Stimulated activated CD8-positive, alpha-beta memory T cell treated with anti-CD3 and anti-CD28 coated beads, Interleukin-7, amount 100 ng/mL, for 48 hours (primary cell): ENCODE measurements at places on chromosomes 5 and 9.

GRCh38 chr9:136230365-136230764, 15.2 kb downstream of the QSOX2 start:
- no peak for DNase-seq

DNA sequence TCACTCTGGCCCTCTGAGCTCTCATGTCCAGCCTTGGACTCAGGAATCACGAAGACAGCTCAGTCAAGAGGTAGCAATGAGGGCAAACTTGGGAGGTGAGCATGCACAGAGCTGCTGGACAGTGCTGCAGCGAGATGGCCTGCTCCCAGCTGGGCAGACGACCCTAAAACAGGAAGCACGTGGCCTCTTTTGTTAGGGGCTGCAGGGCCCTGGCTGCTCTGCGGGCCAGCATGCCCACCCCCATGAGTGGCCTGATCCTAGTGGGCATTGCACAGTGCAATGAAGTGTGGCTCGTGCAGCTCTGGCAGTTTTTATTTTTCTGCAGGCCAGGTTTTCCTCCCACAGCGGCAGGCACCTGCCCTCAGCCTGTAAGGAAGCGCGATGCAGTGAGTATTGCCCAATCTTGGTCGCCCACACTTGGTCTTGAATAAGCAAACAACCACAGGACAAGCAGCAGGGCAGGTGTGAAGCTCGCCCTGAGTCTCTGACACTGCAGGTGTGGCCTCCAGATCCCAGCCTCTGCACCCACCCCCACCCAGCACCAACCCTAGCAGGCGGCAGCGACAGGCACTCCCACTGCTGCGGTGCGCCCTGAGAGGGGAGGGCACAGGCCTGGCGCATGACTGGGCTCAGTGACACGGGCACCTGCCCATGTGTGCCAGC, 60.8 kb downstream of the SEMA4D start:
- DNase-seq: no peak

DNA sequence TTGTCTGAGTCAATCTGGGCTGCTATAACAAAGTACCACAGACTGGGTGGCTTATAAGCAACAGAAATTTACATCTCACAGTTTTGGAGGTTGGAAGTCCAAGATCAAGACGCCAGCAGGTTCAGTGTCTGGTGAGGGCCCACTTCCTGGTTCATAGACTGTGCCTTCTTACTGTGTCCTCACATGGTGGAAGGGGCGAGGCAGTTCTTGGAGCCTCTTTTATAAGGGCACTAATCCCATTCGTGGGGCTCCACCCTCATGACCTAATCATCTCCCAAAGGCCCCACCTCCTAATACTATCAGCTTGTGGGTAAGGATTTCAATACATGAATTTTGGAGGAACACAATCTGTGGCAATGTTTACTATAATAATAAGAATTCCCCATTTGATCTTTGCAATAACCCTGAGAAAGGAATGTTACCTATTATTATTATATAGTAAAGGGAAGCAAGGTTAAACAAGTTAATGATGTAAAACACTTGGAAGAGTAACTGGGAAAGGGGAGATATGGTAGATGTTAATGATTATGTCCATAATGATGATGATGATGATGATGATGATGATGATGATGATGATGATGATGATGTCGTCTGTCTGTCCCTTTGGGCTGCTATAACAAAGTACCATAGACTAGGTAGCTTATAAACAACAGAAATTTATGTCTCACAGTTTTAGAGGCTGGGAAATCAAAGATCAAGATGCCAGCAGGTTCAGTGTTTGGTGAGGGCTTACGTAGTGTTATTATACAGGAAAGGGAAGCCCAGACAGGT, 40.8 kb downstream of the WHRN start:
- no peak for DNase-seq

DNA sequence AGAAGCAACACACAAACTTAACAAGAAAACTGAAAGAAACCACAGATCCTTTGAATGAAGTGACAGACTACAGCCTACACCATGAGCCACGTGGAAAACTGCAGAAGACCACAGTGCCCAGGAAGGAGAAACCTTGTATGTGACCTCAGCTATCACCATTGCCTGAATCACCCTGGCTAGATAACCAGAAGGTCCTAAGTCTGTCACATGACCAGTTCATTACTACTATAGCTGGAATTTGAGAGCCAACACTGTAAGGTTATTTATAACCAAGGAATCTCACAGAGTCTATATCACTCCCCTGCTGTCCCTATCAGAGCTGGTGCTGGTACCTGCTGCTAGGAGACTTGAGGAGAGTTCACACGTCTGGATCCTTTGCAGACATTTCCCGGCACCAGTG, 90.3 kb upstream of the FBXL17 start:
- no peak for DNase-seq

- DNase-seq: no peak
These were observed 294.9 kb downstream of the TAF11L14 start for GRCh38 chr5:17929171-17929570.

DNA sequence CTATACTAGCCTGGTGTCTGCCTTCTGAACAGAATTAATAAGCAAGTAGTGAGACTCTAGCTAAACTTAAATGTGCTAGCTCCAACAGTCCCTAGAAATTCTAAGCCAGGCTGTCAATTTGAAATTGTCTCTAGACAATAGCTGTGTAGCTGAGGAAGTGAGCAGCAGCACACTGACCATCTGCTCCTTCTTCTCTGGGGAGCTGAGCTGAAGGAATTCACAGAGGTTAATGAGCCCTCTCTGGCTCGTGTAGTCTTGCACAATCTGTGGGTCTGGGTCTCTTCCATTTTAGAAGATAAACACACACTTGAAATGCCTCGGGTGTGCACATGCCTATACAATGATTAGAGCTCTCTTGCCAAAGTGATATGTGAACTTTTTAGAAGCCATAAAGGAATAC, 63.5 kb upstream of the BARX1 start:
- no peak for DNase-seq

GRCh38 chr5:171989946-171990712, 16.3 kb downstream of the FBXW11 start:
- DNase-seq: no peak

DNA sequence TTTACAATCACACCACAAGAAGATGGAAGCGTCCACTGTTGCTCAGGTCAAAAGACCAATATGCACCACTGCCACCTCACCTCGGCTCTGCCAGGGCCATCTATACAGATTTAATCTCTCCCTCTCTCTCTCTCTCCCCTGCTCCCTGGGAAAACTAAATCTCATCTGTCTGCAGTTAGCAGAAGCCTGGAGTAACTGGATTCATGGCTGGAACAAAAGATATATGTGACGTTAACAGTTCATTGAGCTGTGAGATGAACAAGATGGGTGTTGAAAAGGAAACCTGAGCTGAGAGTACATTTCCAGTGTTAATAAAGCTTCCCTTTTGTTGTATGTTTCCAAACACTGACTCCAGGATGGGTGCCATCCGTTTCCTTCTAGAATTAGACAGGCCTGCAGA, 369.7 kb downstream of the CDK5RAP2 start:
- DNase-seq: no peak

GRCh38 chr5:149238540-149238939, 33.1 kb upstream of the AFAP1L1 start:
- DNase-seq: no peak

- no peak for DNase-seq
These were observed at the start of gene PPP3R2 for GRCh38 chr9:101594796-101595195. Gene PPP3R2, minus strand, starts transcription at chr9:101594969. Its CDS starts 48 bp downstream, at chr9:101594921.

- no peak for DNase-seq
These were observed 1774.7 kb upstream of the ACO1 start for GRCh38 chr9:30609713-30610112.

- DNase-seq: no peak
These were observed 166.1 kb downstream of the MARCHF11 start for GRCh38 chr5:16013334-16014065.

- DNase-seq: no peak
These were observed 38.7 kb upstream of the UBTD2 start for GRCh38 chr5:172322028-172322965.
